Bronchial epithelial cell (primary cell): ENCODE measurements at places on chromosomes 3 and 15.

GRCh38 chr3:185661772-185662171 is 75.7 kb downstream of the SENP2 start:
- DNase-seq = no peak

DNA sequence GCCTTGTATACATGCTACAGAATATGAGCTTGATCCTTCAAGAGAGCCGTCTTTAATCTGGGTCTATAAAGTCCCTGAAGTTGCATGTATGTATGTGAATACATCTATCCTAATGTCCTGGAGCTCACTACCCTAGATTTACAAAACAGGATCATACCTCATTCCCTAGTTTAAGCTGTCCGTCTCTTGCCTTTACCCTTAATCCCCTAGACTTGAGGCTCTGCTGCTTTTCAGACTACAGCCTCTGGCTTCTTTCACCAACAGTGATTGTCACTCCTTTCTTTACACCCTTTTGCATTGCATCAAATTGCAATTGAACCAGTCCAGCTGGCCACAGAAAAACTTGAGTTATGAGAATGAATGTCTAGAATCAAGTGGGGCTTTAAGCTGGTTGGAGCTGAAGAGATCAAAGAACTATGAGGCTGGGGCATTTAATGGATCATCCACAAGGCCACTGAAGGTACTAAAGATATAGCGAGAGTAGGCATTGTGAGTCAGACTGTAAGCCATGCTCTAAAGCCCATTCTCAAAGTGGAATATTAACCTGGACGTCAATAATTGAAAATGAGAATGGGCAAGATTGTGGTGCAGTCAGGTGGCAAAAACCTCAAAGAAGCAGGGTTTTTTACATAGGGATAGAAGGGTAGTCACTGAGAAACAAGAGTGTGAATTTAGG is 12.3 kb upstream of the PLD1 start:
- no peak for DNase-seq

- DNase-seq = no peak
These were observed 1015.5 kb upstream of the CFAP20DC start for GRCh38 chr3:60065227-60065868.

DNA sequence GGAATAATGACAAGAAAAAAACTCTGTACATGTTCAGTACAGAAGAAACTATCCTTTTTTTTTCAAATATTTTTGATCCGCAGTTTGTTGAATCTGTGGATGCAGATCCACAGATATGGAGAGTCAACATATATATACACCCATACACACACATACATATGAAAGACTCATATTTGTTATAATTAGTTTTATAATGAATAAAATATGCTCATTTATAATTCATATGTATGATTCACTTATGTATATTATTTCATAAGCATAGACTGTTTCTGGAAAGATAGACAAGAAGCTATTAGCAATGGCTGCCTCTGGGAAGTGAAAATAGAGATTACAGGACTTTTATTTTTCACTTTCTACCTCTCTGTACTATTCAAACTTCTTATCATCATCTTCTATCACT is 9.8 kb downstream of the DZIP1L start:
- DNase-seq = no peak

DNA sequence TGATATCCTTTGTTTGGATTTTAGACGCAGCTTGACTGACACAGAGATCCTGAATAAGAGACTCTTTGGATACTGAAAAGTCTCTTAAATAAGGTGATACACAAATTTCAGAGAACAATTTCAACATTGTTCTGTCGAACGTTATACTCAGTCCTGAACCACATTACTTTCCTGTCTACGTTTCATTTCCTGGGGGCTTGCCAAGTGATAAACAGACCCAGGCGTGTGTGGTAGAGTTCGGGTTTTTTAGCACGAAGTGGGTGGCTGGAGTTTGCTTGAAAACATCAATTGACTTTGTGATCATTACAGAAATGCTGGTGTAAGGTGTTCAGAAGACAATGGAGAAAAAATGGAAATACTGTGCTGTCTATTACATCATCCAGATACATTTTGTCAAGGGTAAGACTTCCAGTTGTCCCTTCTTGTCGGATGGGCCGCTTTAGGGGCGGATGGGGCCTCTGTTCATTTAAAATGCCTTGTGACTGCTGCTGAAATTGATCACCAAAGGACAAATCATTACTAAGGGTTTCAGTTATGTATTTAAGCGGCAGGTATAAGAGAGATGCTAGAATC is at the start of gene CD96:
Gene CD96, plus strand, starts transcription at position 287 of the 573 bp plus-strand sequence. Its CDS starts 52 bp downstream, at position 339.
- DNase-seq = no peak
